ENCODE measurements at places on chromosomes 1 and 21.

- DNase-seq, result no peak
Measured at GRCh38 chr1:210754878-210755665, 378.9 kb downstream of the KCNH1 start.

GRCh38 chr21:41573902-41574690 lies 66.1 kb upstream of the TMPRSS2 start:
- DNase-seq, result no peak

DNA sequence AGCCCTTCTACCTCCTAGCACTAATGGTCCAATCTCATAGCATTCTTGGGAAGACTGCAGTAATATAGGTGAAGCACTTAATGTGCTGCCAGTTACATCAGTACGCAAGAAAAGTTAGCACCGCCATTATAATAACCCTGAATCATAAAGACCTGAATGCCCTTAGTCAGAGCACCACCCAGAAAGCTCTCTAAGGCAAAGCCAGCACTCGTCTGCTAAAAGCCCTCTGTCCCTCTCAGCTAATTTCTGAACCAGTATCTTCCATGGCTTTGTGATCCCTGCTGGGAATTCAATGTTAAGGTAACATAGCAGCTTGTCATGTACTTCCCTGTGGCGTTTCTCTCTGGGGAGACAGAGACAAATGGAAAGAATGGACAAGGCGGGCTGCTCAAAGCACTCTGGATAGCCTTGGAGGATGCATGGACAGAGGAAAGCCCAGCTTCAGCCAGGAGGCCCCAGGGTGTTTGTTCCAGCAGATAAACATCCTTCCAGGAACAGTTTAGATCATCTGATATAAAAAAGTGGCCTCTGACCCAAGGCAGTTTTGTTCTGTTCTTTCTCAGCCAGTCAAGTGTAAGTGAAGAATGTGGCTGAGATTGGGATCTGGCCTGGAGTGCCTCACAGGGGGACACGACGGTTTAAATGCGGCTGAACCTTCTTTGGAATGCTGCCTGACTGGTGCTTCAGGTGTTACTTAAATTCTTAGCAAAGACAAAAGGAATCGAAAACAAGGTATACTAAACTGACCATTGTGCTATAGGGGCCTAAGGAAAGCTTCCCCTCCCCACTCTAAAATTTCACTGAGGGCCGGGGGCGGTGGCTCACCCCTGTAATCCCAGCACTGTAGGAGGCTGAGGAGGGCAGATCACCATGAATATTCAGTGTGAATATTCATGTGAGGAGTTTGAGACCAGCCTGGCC lies 58.1 kb upstream of the VTCN1 start:
- DNase-seq, result no peak

- no peak for DNase-seq
Measured at GRCh38 chr1:214472364-214472763, 79.0 kb downstream of the PTPN14 start.

DNA sequence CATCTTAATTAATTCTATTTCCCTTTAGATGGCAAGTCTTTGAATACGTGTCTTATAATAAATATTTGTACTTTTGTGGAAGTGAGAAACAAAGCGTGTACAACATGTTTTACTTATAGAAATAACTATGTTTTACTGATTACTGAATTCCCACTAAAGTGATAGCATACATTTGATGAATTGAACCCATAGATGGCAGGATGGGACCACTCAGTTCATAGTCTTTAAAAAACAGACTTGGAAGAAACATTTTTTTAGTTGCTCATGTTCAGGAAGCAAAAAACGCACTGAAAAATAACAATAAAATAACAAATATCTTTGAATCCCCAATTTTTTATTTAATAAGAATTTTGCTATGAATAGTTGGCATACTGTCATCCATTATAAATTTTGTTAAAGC lies 507.1 kb upstream of the ZRANB2 start:
- DNase-seq, result no peak

DNA sequence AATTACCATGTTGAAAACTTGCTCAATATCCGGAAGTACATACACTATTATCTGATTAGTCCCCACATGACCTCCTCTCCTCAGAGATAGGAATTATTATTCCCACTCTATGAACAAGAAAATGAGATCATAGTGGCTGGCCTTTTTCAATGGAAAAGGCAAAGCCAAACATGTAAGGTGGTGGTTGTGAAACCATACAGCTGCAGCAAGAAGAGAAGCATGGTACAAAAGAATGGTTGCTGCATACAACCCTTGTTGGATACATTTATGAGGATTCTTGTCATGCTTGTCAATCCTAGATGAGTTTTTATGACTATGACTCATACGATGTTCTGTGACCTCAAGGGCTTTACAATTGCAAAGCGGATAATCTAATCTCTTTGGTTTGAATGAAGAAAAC lies 514.7 kb downstream of the PLPP3 start:
- DNase-seq, result no peak

DNA sequence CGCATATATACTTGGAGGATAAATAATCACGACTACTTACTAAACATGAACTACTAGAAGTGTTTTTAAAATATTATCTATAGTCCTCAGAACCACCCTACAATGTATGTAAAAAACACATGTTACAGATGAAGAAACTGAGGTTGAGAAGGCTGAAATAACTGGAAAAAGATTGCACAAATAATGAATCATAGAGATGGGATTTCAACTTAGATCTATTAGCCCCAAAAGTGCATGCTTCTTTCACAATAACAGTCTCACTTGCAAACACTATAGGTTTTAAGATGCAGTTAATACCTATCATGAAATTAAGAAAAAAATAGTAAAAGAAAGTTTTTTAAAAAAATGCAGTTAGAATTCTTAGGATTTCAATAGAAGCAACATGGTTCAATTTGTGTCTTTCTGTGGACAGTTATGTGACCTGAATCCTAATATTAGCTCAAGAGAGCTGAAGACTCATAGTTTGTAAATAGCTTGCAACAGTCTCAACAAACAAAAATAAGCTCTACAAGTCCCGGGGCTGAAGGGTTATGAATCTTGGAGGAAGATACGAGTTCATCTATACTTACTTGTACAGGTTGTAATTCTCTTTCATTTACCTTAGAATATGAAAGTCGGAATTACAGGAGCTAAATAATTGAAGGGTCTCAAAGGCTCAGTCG lies 58.6 kb upstream of the NTPCR start:
- no peak for DNase-seq

DNA sequence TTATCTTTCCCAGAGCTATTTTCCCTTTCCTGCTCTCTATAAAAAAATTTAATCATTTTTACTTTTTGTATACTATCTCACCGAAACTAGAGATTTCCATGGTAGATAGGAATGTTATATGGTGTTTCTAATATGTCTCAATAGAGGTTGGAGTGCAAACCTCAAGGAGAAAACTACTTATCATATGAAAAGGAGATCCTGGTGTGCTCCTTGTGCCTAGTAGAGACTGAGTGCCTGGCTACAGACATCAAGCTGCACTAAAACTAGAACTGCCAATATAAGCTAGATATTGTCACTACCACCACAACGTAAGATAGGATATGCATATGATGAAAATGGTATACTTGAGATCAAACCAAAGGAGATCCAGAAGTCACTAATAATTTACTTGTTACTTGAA lies 67.0 kb downstream of the RGS18 start:
- DNase-seq, result no peak

DNA sequence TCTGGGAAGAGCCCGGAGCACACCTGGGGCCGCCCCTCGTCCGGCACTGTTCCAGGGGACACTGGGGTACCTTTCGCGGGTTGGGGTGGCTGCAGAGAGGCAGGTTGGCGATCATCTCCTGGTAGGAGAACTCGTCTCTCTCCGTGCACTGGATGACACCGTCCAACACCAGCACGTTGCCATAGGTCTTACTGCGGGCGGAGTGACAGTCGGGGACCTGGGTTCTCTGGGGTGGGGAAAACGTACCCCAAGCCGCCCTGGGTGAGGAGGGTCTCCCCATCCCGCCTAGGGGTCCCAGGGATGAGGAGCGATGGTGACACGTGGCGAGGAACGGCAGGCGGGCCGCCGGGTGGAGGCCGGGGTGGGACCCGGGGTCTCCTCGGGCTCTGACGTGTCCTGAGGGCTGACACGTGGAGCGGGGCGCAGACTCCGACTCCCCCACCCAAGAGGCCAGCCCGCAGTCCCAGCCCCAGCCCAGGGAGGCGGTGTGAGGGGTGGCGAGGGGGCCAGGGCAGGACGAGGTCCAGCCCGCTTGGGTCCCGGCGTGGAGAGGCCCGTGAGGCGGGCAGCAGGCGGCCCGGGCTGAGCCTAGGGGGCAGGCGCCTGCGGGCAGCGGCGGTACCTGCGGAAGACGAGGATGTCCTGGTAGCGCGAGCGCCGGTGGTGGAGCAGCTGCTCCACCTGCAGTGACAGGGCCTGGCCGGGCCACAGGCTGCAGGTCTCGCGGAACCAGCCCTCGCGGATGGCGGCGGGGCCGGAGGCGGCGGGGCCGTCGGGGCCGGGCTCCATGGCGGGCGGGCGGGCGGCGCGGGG lies 457 bp downstream of the SRM start:
- no peak for DNase-seq

GRCh38 chr1:94199398-94199797 lies 38.0 kb downstream of the ARHGAP29 start:
- DNase-seq, result no peak

- DNase-seq, result no peak
Measured at GRCh38 chr1:29352719-29353420, 116.5 kb downstream of the PTPRU start.
